ENCODE measurements at places on chromosomes 5 and 9.
A peak's percentile ranks its signal among the peaks of the same experiment; 100 is the strongest.

GRCh38 chr9:9560382-9561035, 1052.3 kb downstream of the PTPRD start:
- DNase-seq, result no peak

DNA sequence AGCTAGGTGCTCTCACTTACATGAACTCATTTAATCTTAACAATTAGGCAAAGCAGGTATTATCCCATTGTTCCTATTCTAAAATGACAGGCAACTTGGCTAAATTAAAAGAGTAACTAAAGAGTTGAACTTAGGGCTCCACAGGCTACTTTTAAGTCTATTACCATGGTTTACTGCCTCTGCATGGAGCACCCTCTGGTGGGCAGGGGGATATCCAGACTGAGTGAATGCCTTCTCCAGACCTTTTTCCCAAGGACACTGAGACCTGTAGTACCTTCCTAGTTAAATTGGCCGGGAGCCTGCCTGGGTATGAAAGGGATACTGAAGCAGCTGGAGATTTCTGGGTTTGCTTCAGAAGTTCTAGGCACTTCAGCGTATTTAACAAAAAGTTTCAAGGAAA, 238.1 kb downstream of the ELAVL2 start:
- no peak for DNase-seq

DNA sequence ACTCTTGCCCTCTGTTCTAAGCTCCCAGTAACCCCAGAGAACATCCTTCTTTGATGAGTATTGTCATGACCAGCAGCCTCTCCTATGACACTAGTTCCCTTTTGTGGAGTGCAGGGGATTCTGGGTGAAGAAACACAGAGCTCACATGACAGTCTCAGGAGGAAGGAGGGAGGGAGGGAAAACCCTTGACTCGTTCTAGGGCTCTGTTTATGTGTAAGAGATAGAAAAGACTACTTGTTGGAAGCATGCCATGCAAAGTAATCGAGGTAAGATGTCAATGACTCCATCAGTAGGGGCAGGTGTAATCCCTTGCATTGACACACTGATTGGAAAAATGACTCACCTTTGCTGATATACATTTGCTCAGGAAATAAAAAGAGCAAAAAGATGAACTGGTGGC, 190.2 kb upstream of the ELL2 start:
- DNase-seq, result no peak

DNA sequence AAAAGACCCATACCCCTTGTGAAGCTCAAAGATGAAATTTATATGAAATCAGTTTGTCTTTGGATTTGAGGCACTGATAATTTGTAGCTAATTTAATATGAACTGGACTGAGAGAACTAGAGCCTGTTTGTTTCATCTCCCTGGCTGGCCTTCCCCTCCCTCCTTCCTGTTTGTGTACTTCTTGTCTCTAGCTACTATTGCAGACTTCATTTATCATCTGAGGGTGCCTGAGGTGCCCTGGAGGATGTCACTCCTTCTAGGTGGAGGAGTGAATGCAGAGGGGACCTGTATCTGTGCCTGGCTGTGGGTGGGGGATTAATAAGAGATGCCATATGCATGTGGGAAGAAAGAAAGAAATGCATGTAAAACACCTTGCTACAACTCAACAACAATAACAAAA, 22.2 kb upstream of the GNPDA1 start:
- DNase-seq, result no peak

DNA sequence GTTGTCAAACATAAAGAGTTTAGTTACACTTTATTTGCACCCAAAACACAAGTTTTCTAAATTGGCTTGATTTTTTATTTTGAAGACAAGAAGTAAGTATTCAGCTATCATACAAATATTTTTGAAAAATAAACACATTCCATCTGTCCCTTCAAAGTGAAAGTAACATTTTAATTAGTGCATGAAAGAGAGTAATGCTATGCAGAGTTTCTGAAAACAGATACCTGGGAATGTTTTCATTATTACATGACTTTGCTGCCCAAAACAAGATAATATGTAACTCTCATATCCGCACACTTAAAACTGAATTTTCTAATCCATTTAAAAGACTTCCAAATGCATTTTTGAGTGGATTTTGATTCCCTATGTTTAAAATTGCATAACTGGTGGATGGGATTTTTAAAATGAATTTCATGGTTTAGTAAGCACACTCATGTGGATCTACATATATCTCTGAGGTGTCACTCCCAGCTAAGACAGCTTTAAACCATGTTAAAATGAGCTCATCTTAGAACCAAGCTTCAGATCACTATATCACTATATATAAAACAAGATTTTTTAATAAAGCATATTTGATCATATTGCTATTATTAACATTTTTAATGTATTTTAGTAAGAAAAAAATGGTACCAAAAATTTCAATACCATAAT, 127.5 kb downstream of the ATPSCKMT start:
- DNase-seq, result no peak

DNA sequence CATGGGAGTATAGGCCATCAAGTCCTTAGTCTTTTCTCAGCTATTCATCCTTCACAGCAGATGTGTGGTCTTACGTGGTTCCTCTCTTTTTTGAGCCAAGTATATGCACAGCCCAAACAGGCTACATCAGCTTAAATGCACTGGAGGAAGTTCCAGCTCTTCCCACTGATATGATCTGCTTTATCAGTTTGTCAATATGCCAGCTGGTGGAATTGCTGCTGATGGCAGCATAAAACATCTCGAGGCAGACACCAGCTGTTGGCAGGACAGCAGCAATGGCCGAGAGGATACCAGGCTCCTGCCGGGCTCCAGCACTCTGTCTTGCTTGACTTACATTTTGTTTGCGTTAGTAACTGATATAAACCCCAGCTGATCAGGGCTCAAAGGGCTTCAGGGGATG, 143.4 kb downstream of the TENT4A start:
- DNase-seq, result peak; percentile 70

DNA sequence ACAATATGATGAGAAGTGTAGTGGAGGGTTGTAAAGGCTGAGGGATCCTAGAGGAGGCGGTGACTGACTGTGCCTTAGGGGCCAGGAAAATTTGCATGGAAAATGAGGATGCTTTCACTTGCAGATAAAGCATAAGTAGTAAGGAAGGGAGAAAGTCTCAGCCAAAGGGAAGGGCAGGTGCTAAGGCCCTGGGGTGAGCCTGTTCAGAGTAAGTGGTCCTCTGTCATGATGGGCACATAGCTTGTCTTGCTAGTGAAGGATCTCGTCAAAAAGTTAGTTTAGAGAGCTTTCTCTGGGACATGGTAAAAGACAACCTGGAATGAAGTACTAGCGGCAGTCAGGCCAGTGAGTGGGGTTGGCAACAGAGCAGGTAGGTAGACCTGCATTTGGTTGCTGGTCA, 75.4 kb upstream of the CPLX2 start:
- DNase-seq, result no peak

DNA sequence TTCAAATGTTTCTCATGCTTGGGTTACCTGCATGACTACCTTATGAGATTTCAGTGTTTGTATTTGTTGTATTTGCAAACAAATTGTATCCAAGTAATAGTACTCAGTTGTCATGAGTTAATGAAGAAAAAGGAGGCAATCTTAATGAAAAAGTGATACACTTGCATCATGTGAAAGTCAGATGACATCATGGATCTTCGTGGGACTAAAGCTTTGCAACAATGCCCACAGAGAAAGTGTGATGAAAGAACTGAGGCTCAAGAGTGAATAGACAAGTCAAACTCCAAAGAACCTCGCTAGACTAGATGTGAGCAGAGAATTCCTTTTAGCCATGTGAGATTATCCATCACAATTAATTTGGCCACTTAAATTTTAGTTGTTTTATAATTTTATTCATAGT, 75.4 kb upstream of the ADRB2 start:
- no peak for DNase-seq

GRCh38 chr5:34415559-34416198, 240.4 kb upstream of the RAI14 start:
- no peak for DNase-seq

GRCh38 chr5:136021016-136021405, 7.8 kb upstream of the TGFBI start:
- no peak for DNase-seq

DNA sequence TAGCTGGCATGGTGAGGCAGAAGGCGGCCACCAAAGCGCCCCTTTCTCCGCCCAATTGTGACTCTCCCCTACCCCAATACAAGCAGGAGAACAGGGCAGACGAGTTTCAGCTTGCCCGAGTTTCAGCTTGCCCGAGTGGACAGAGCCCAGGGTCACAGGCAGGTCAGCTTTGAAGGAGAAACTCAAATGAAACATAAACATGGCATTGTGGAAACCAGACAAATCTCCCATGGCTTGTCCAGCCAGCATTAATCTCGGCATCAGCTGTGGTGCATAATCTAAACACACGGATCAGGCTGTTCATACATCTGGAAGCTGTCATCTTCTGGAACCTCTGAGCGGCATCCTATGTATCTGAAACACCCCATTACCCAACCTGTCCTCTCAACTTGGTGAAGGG, 16.9 kb downstream of the PTCH1 start:
- DNase-seq, result no peak

- DNase-seq, result no peak
Measured at GRCh38 chr9:129027685-129028191, 393 bp downstream of the SH3GLB2 start.

- no peak for DNase-seq
Measured at GRCh38 chr9:90925581-90926257, 124.1 kb downstream of the SYK start.

- DNase-seq, result no peak
Measured at GRCh38 chr5:112555691-112556090, 136.6 kb upstream of the EPB41L4A start.

DNA sequence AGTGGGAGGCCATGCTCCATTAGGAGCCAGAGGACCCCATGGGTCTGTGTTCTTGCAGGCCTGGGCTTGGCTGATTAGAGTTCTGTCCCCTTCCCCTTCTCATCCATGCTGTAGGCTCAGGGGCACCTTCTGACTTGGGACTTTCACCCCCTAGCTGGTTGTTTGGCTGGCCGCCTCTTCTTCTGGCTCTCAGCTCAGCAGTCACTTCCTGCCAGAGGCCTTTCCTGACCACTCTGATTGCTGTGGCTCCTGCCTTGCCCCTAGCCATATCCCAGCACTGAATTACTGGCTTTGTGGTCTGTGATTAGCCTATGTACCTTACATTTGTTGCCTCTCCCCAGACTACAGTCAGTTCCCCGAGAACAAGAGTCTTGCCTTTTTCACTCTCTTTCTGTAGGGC, 14.6 kb downstream of the ENTREP1 start:
- no peak for DNase-seq

DNA sequence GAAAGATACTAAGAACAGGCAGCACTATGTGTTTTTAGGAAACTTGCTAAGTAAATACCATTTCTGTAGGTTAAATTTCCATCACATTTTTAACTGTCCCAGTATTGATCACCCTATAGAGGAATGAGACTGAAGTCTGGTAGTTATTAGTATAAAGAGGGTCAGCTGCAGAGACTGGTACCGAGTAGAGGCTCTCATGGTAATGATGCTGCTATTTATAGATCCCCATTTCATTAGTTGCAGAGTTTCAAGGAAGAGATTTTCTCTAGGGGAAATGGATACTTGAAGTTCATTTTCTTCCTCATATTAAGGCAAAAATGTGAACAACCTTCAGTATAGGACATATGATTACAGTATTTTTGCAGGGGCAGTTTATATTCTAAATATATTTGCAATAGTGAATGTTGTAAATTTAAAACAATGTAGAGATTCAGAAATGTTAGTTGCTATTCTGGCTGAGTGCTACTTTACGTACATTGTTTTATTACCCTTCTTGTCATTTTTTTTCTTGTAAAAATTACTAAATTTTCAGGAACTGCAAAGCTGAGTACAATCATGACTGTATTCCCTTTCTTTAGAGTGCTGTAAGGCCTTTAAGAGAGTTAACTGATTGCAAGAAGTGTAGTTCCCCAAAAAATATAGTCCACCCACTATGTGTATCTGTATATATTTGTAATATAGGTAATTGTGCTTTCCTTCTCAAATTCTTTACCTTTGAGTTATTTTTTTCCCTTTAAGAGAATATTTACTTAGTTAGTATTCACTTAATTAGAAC, 14.7 kb downstream of the PBX3 start:
- no peak for DNase-seq

DNA sequence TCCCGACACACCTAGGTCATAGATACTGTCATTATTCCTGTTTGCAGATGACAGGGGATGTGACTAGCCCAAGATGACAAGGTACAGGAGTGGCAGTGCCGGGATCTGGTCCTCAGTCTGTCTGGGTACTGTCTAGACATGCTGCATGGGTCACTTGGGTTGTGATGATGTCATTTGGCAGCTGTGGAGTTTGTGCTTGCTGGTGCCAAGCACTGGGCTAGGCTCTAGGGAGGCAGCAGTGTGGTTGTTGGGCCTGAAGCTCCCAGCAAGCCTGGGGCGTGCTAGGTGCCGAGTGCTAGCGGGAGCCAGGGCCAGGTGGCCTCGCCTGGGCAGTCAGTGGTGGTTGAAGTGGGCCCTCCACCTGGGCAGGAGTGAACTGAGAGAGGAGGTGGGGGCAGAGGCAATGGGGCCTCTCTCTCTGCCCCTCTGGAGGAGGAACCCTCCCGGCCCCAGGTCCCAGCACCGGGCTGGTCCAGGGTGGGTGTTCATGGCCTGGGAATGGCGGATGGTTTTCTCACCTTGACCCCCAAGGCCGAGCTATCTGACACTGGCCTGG, 8.8 kb upstream of the ASB6 start:
- DNase-seq, result no peak

- DNase-seq, result no peak
Measured at GRCh38 chr5:150062216-150062922, 24.0 kb downstream of the CSF1R start.

DNA sequence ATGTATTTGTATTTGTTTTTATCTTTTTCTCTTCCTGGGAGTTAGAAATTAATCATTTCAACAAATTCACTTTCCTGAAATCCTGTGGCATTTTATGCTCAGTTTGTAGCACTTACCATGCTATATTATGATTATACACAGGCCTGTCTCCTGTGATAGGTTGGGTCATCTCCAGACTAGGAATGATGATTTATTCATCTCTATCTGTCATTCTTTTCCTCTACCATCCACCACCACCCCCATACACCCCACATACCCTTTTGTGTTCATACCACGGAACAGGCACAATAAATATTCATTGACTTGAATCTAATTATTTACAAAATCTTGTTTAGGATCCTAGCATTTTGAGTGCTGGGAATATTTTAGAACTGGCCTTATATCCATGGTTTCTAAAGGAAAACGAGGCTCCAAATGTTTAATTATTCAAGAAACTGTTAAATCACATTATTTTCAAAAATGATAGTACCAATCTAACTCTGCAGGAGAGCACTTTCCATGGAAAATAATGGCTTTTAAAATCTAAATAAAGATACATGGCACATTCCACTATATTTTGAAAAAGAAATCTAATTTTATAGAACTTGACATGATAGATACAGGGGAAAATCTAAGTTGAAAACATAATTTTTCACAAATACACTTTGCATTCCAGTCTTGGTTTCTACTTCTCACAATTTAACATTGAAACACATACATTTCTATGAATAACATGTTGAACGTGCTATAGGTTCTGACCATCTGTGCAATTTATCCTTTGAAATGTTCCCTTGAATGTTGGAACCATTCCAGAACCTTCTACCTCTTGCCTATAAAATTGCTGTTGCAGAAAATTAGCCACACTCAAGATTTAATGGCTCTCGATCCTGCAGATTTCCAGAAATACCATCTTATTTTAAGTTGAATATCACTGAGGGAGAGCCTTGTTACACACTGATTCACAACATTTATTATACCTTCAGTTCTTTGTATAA, 89.3 kb downstream of the STARD4 start:
- peak; percentile 12 for DNase-seq

GRCh38 chr9:136791516-136792276, 552 bp downstream of the TMEM141 start:
- peak; percentile 55 for DNase-seq

Measured in eye (tissue), 1 donor.